ENCODE measurements at places on chromosomes 1 and 21.

- DNase-seq: no peak
Observed at GRCh38 chr1:29793101-29793546, 556.8 kb downstream of the PTPRU start.

- DNase-seq: no peak
Observed at GRCh38 chr1:121516234-121516967, 331.6 kb downstream of the SRGAP2C start.

- no peak for DNase-seq
Observed at GRCh38 chr1:206575165-206575893, 36.9 kb downstream of the EIF2D start.

GRCh38 chr1:178271471-178271870 is 177.6 kb downstream of the RASAL2 start:
- DNase-seq: no peak

DNA sequence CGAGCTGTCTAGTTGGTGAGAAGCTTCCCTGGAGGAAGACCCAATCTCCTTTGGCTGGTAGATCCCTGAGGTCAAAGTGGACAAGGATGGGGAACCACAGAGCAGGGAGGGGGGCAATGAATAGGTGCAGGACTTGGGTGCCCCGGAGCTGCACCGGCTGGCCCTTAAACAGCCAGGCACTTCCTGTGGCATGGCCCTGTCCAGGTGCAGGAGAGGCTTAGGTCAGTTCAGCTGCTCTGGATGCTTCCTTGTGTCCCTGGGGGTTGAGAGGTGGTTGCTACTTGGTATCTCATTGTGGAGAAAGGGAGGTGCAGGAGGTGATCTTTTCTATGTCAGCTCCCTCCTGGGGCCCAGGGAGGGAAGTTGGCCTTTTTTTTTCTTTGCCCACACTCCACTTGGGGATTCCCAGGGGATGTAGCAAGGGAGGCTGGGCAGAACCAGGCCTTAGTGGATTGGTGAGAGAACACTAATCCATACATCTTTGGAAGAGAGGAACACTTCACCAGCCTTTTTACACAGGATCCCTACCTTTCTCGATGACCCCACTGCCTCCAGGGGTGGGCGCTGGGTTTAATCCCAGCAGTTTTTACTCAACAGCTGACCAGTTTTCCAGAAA is 1.2 kb upstream of the ST3GAL3 start:
- no peak for DNase-seq

DNA sequence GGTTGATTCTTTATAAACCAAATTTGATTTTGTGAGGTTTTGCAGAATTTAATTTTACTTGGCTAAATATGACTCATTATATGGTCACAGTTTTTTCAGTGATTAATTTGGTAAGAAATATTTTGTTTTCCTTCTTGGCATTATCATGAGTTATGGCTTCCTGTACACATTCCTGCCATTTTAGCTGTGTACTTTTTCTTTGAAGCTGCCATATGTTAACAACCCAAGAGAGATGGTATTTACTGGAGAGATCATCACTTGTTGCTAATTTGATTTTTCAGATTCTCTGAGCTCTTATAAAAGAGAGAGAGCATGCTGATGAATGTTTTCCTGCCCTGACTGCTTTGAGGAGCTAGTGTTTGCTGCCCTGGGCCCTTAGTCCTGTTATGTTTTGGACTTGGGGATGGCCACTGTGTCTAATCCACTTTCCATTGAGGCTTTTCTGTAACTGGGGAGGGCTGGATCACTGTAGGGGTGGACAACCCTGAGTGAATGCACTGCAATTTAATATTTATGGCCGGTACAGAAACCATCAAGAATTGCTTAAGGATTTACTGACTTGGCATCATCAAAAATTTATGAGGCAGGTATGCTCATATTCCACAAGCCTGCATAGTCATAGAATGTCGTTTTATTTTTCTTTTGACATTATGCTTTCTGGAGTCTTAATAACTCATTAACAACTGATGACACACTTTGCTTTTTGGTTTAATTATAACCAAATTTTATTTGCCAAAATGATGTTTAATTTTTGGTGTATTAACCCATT is 200.9 kb downstream of the DISC1 start:
- no peak for DNase-seq

GRCh38 chr1:63272811-63273210 is 49.6 kb upstream of the FOXD3 start:
- DNase-seq: no peak

- DNase-seq: no peak
Observed at GRCh38 chr1:223462866-223463404, 69.7 kb downstream of the CCDC185 start.

- no peak for DNase-seq
Observed at GRCh38 chr21:33643658-33644311, 1.5 kb downstream of the ITSN1 start.

GRCh38 chr1:93938461-93939145 is 29.4 kb upstream of the GCLM start:
- DNase-seq: no peak

GRCh38 chr1:244356376-244356775 is 95.3 kb downstream of the ADSS2 start:
- DNase-seq: no peak

GRCh38 chr1:45328680-45329079 is 2.0 kb downstream of the HPDL start:
- DNase-seq: no peak

DNA sequence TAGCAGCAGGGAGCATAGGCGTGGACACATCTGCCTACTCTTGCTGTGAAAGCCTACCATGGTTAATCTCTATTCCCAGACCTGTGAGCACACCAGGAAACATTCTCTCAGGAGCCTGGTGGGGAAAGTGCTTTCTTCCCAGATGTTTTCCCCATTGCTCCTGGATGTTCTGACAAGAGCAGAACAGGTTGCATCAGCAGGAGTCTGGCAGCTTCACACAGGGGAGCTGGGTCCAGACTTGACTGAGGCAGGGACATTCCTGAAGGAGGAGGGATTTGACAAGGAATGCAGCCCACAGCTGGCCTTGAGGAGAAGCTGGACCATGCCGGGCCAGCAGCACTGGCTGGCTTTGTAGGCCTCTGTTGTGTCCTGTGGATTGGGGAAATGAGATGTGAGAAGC is 21.0 kb upstream of the ARTN start:
- DNase-seq: no peak

DNA sequence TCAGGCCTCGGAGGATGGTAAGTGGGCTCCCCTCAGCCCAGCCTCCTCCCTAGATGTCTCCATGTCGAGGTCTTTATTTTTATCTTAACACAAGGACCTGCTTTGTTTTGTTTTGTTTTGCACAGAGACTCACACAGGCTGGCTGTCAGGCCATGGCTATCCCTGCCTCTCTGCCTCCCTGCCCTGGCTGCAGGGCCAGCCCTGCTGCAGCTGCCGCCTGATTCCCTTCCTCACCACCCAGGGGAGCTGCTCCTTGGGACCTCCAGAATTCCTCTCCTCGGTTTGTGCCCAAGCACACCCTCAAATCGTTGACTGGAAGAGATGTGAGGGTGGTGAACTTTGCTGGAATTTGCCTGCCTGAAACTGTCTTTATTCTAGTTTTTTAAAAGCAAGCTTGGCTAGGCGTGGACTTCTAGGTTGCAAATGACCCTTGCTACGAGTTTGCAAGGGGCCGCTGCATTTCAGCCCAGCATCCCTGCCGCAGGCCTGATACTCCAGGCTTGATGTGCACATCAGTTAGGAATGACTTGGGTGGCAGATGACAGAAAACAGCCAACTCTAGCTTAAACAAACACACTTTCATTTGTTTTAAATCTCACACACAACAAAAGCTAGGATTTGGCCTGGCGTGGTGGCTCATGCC is 37.1 kb downstream of the WNT9A start:
- DNase-seq: no peak

- DNase-seq: no peak
Observed at GRCh38 chr1:28447679-28448078, 58.2 kb upstream of the RCC1 start.

GRCh38 chr1:7594714-7595295 is 176.3 kb upstream of the VAMP3 start:
- DNase-seq: no peak

GRCh38 chr1:16017461-16018303 is at the start of gene HSPB7:
TSS of gene HSPB7 (minus strand) at chr1:16018043. CDS start at chr1:16017963, 80 bp downstream.
- DNase-seq: no peak

GRCh38 chr1:41657679-41658295 is 173.3 kb upstream of the EDN2 start:
- no peak for DNase-seq

DNA sequence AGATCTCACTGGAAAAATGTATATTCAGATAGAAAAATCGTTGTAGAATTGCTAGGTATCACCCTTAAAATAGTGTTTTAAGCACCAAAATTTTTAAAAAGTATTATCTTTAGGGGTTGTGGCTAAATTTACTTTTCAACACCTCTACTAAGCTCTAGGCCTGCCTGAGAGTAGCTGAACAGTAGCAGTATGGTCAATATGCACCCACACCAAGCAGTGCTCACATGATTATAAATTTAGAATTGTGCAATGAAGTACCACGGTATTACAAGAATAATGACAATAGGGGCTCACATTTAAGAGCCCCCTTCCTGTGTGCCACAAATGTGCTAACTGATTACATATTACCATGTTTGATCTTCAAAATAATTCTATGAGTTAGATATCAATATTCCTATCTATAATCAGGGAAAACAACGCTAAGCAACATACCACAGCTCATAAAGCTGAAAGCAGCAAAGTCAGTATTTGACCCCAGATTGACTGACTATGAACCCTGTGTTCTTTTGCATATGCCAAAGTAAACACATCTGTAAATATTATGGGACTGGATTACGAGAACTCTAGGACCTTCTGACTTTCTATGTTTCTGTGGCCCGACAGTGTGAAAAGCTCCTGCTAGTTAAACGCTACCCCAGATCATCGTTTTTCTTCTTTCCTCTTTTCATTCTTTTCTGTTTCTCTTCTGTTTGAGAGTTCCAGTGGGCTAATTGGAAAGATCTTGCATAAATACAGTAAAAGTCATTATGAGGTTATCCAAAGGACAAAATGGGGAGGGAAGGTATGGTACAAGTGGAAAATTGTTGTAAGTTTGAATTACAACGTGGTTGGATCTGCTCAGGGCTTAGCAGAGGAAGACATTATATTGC is 201.1 kb upstream of the C1orf87 start:
- no peak for DNase-seq

DNA sequence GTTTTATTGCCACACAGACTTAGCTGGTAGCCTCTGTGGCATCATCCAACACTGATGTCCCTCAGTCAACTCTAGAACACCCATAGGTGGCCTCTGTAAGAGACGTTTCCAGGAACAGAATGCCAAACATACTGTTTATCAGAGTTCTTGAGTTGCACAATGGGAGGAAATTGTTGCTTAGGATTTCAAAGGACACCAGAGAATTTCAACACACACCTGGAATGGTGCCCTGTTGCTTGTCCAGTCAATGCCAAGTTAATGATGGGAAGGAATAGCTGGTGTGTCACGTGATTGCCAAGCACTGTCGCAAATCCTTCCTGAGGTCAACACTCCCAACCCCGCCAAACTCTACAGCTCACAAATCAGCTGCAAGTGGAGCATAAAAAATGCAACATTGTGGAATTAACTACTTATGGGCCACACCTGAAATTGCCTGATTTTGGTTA is 28.6 kb upstream of the DUSP23 start:
- DNase-seq: no peak

GRCh38 chr1:93751377-93752250 is 70.0 kb upstream of the BCAR3 start:
- no peak for DNase-seq

DNA sequence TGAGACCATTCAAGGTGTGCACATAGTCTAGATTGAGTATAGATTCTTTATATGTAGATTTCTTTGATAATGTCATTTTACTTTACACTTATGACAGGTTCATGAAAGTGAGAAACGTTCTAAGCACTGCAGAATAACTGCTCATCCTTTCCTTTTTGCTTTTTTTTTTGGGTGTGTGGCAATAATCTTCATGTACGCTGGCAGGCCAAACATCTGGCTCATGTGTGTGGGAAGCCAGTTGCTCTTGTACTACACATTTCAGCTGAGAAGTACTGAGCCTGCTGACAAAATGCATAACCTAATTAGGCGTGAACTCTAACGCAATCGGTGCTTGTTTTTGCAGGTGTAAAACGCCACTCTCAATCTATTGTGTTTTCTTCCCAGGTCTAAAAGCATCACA is 350.8 kb upstream of the KAZN start:
- DNase-seq: no peak

- DNase-seq: no peak
Observed at GRCh38 chr21:32366191-32366590, 26.6 kb downstream of the URB1 start.

- no peak for DNase-seq
Observed at GRCh38 chr1:13604176-13604575, 20.5 kb downstream of the PDPN start.

DNA sequence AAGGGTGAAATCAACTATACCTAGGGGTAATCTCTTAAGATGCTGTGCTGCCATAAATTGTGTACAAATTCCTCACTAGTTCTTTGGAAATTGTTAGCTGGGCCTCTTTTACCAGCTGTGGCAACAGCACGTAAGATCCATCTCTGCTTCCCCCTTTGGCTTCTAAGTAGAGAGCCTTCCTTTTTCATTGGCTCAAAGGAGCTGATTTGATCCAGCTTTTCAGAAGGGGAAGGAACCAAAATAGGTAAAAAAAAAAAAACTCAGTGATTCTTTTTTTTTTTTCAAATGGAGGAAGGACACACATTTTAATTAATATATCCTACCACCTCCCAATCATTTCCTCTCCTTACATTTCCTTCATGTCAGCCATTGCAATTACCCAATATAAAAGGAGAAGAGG is 4.0 kb upstream of the RCAN1 start:
- DNase-seq: no peak

DNA sequence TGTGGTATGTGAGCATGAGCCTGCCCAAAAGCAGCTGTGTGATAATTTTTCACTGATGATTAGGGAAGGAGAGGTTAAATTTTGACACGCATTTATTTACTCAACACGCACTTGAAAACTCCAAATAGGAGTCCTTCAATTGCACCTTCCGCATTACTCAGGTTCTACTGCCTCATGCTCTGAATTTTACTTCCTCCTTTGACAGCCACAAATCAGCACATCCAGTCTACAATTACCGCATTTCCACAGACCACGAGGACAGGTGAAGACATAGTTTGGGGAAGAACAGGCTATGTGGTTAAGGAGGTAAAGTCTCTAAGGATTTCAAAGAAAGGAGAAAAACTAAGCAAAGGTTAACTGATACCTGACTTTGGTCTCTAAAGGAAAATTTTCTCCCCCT is 2.6 kb downstream of the CAPN8 start:
- no peak for DNase-seq

DNA sequence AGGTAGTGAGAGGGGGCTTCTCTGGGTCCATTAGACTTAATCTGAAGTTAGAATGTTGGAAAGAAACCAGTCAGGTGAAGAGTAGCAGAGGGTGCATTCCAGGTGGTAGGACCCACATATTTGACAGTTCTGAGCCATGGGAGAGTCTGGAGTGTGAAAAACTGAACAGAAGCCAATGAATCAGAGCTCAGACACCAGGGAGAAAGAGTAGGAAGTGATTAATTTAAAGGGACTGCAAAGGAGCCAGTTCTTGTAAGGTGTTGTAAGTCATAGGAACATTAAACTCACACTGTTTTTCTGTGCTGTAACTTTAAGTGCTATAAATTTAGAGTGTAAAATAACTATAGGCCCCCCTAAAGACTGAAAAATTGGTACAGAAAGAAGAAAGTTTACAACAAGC is 5.9 kb upstream of the DHX9 start:
- no peak for DNase-seq

- DNase-seq: no peak
Observed at GRCh38 chr1:9078015-9078751, 8.7 kb upstream of the SLC2A5 start.
